ENCODE measurements at places on chromosomes 16 and 17. TPM values are rescaled to one million over a fixed set of nuclear protein-coding genes. Genes with fewer than 3 reads are reported as not detected.

The LGALS9C gene
- not detected for total RNA-seq

DNA sequence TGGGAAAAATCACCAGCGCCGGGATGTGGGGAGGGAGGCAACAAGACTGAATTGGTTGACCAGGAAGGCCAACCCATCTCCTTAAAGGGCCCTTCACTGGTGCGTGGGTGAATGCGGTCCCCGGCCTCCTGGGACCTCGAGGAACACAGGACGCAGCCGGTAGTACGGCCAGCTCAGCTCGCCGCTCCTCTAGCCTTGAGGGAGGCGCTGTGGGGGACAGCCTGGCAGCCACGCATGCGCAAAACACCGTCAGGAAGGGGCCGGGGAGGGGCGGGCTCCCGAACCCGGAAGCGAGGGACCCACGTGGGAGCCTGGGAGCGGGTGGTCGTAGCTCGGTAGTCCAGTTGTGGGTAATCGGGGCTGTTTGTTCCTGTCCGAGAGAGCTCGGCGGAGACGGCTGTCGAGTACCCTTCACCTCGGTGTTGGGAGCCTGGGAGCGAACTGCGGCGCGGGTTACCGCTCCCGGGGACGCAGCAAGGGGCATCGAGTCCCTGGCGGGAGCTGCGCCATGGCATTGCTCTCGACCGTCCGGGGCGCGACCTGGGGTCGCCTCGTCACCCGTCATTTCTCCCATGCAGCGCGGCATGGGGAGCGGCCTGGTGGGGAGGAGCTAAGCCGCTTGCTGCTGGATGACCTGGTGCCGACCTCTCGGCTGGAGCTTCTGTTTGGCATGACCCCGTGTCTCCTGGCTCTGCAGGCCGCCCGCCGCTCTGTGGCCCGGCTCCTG, at the start of gene MRM1:
Gene MRM1 (plus strand): TSS at position 281 of the 727 bp plus-strand sequence. CDS start 228 bp downstream, at position 509.
- H3K36me3 ChIP-seq: peaks cover 9% of the 10 kb centered on the region
- H3K4me1 ChIP-seq: peaks cover 43% of the 10 kb centered on the region
- peaks cover 3% of the 10 kb centered on the region for H3K27me3 ChIP-seq
- H3K27ac ChIP-seq: peak within 1 kb of the TSS; percentile 92
- peak within 1 kb of the TSS; percentile 94 for H3K4me3 ChIP-seq
- DNase-seq: peak; percentile 96

The SDK2 gene
- not detected for total RNA-seq

The KRTAP9-8 gene
- not detected for total RNA-seq

The PLLP gene
- total RNA-seq: not detected

The NPIPA8 gene
- total RNA-seq: 17.8 TPM

The ACSM5 gene
- total RNA-seq: not detected

The SEPTIN12 gene
- not detected for total RNA-seq

DNA sequence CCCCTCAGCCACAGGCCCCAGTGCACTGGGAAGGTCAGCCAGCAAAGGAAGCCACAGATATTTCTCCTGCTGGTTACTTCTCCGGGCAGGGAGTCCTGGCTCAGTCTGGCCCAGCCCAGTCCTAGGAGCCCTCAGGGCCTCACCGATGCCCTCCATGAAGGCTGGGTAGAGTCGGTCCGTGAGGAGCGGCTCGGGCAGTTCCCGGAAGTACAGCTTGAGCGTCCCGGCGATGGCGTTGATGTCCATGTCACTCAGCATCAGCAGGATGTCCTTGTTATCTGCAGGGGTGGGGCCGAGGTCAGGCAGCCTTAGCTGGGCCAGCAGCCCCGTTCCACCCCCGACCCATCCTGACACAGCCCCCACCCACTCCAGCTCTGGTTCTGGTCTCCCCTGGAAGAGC, 13.7 kb downstream of the TIMM22 start:
- H3K36me3 ChIP-seq: peaks cover 2% of the 10 kb centered on the region
- H3K27ac ChIP-seq: no peak overlapping the region
- DNase-seq: no peak
- H3K4me1 ChIP-seq: no peaks in the 10 kb centered on the region
- H3K4me3 ChIP-seq: no peak overlapping the region
- no peaks in the 10 kb centered on the region for H3K27me3 ChIP-seq

DNA sequence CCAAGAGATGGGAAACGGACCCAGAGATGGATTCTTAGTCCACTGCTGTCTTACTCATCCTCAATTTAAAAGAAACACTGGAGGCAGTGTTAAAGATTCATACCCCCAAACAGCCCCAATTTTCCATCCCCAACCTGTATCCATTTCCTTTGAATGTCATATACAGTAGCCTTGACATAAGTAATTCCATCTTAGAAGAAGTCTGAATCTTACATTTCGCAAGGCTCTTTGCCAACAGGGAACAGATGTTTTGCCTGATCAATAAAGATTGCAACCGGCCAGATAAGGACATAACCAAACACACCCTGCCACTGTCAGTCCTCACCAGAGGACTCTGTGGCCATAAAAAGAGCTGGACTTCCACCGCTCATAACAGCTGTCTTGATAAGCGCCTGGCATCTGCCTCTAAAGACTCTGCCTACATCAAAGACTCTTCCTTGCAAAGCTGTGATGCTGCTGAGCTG, 59.0 kb upstream of the MED9 start:
- H3K4me1 ChIP-seq: peaks cover 53% of the 10 kb centered on the region
- H3K4me3 ChIP-seq: no peak overlapping the region
- peaks cover 14% of the 10 kb centered on the region for H3K27me3 ChIP-seq

The TNRC6C gene
- 7.8 TPM for total RNA-seq

DNA sequence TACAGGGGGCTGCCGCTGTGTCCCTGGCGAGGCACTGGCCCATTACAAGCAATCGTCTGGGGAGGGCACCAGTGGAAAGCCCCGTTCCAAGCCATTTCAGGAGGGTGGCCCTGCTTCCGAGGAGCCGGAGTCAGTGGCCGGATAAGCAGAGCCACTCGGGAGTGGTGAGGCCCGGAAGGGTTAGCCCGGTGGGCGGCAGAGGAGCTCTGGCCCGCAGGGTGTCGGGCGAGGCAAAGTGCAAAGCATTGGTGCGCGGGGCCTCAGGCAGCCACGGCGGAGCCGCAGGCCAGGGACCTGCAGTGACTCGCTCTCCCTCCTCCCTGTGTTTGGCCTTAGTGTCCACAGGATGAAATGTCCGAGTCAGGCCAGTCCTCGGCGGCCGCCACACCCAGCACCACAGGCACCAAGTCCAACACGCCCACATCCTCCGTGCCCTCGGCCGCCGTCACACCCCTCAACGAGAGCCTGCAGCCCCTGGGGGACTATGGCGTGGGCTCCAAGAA, 24.6 kb downstream of the NME3 start:
- peak overlapping the region; percentile 96 for H3K27ac ChIP-seq
- H3K27me3 ChIP-seq: peaks cover 2% of the 10 kb centered on the region
- no peak overlapping the region for H3K4me3 ChIP-seq
- H3K4me1 ChIP-seq: peaks cover 28% of the 10 kb centered on the region
- no peak for DNase-seq

GRCh38 chr17:29042026-29042678, 789 bp upstream of the PIPOX start:
- H3K4me1 ChIP-seq: peaks cover 13% of the 10 kb centered on the region
- DNase-seq: no peak
- H3K4me3 ChIP-seq: no peak overlapping the region
- no peaks in the 10 kb centered on the region for H3K36me3 ChIP-seq
- H3K27me3 ChIP-seq: peaks cover 26% of the 10 kb centered on the region

The TMEM88 gene
- total RNA-seq: 1.1 TPM

The PYY gene
- not detected for total RNA-seq
